ENCODE measurements at places on chromosomes 1 and 21.

- no peak for DNase-seq
These were observed 17.6 kb downstream of the NOS1AP start for GRCh38 chr1:162087111-162087510.

- no peak for DNase-seq
These were observed 20.1 kb downstream of the DISP3 start for GRCh38 chr1:11498956-11499594.

DNA sequence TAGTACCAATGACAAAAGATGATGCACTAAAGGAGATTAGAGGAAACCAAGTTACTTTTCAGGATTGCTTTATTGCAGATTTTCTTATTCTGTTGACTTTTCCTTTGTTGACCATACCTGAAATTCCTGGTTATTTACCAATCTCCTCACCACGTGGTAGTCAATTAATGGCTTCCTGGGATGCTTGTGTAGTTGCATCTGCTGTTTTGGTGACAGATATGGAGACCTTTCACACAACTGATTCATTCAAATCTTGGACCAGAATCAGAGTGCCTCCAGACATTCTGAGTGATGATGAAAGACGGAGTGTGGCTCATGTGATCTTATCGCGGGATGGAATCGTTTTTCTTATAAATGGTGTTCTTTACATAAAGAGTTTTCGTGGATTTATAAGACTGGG is 91.3 kb downstream of the CATSPERE start:
- no peak for DNase-seq

DNA sequence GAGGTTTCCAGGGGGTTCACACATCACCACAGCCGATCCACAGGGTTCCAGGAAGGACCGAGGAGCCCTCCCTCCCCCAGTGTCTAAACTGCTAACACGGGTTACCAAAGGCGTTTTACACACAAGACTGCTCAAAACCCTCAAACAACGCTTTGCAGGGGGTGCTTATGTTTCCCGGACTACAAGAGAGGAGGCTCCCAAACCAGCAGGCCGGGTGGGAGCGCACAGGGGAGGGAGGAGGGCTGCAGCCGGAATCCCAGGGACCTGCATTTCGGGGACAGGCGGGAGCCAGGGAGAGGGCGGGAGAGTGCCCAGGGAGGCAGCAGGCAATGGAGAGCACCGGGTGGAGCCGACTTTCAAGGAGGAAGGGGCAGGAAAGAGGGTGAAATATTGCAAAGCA is 50.8 kb downstream of the ACBD3 start:
- DNase-seq = no peak

DNA sequence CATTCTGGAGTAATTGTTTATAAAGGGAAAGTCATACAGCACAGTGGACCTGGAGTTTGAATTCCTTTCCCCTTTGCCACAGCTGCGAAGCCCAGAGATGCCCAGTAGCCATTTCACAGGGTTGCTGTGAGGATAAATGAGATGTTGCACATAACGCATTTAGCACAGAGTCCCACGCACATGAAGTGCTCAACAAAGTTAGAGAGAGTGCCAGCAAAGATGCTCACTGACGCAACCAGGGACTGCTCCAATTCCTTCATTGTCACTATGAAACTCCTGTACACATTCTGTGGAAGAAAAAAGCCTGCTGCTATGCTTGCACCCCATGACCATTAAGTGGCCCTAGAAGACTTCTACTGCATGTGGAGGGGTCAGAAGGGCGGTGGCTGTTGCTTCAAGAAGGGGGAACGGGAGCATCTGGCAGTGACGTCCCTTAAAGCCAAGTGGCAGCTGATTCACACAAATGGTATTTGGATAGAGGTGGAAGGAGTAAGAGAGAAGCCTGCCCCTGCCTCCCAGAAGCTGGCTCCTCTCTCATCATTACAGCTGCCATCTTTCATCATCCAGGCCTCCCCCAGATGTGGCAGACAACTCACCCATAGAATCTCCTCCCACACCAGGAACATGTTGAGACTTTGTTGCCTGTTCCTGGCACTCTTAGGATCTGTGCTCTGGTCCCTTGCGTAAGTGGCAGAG is 26.5 kb upstream of the VAV3 start:
- no peak for DNase-seq

- no peak for DNase-seq
These were observed 42.0 kb downstream of the ADSS2 start for GRCh38 chr1:244409701-244410100.

Data from stimulated activated CD4-positive, alpha-beta T cell treated with anti-CD3 and anti-CD28 coated beads, Interleukin-15, amount 100 ng/mL, for 1 hour (primary cell).